PC-9 (cell line): ENCODE measurements at places on chromosomes 3 and 15. TPM values are rescaled to one million over a fixed set of nuclear protein-coding genes. Genes with fewer than 3 reads are reported as not detected.

GRCh38 chr15:68732451-68732850 is 88.2 kb downstream of the ANP32A start:
- no peaks in the 10 kb centered on the region for H3K27me3 ChIP-seq
- H3K4me3 ChIP-seq: no peak overlapping the region
- no peaks in the 10 kb centered on the region for H3K4me1 ChIP-seq
- no peak overlapping the region for H3K27ac ChIP-seq
- no peaks in the 10 kb centered on the region for H3K36me3 ChIP-seq

DNA sequence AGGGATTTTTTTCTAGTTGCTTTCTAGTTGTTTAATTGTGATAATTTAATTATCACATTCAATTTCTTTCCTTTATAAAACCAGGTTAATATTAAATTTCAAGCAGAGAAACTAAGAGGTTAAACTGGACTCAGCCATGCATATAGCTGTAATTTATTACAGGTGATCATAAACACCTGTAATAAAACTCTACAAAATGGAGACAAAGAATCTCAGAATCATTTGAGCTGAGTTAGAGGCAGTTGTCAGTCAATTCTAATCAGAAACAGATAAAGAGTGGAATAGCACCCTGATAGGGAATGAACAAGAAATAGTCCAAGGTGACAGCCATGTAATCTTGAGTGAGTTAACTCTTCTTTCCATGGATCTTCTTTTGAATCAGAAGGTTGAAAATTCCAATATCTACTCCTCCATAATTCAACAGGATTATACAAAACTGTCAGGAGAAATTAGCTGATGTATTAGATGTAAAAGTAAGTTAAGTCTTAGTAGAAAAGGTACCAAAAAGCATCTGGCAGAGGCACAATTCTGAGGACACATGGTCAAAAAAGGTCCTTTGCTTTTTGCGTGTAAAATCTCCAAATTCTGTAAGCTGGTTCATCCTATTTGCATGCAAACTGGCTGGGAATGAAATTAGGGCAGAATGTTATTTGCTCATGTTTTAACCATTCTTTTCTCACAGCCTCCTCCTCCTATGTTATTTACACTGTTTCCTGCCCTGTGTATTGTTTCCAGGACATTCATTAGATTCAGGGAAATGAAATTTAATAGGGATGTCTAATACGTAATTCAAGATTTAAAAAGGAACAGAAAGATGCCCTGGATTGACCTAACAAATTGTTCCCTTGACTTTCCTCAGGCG is 39.4 kb upstream of the B3GNT5 start:
- no peaks in the 10 kb centered on the region for H3K4me1 ChIP-seq
- no peaks in the 10 kb centered on the region for H3K36me3 ChIP-seq
- DNase-seq: peak; percentile 34
- no peaks in the 10 kb centered on the region for H3K27me3 ChIP-seq
- no peak overlapping the region for H3K4me3 ChIP-seq
- no peak overlapping the region for H3K27ac ChIP-seq

GRCh38 chr15:69215314-69216035 is 55.0 kb downstream of the GLCE start:
- no peaks in the 10 kb centered on the region for H3K27me3 ChIP-seq
- H3K36me3 ChIP-seq: no peaks in the 10 kb centered on the region
- no peak for DNase-seq
- no peaks in the 10 kb centered on the region for H3K4me1 ChIP-seq
- H3K4me3 ChIP-seq: no peak overlapping the region
- H3K27ac ChIP-seq: no peak overlapping the region

DNA sequence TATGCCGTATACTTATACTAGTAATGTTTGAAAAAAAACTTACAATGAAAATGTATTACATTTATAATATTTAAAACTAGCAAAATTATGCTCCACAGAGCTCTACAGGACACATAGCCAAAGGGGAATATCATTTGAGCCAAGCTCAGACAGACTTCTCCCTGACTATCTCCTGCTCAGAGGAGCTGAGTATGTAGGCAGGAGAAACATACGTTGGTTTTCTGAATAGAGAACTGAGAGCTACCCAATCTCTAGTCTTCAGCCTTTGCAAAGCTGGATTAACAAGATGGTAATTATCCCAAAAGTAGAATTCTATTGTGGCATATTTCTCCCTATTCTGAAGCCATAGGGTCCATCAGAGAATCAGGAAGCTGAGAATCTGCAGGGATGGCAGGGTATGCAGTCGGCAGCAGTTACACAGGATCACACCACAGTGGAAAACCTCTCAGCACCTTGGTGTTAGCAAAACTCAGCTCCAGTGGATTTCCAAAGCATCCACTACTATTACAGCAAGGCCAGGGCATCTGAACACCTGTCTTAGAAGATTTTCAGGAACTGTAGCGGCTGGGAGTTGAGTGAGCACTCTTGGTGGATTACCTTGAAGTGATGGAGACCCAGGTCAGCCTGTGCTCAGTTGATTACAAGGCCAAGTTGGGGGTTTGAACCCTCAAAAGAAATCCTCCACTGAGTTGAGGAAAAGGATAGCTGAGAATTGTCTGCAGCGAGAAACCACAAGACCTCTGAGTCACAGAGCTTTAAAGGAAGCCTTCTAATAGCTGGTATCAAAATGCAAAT is 30.1 kb downstream of the GPR15 start:
- no peak for DNase-seq
- peaks cover 37% of the 10 kb centered on the region for H3K4me1 ChIP-seq
- no peak overlapping the region for H3K27ac ChIP-seq
- no peaks in the 10 kb centered on the region for H3K27me3 ChIP-seq
- no peaks in the 10 kb centered on the region for H3K36me3 ChIP-seq

Gene RHCG
- total RNA-seq: 0.26 and 0.60 TPM in 2 replicates
